ENCODE measurements at places on chromosomes 16 and 17.

DNA sequence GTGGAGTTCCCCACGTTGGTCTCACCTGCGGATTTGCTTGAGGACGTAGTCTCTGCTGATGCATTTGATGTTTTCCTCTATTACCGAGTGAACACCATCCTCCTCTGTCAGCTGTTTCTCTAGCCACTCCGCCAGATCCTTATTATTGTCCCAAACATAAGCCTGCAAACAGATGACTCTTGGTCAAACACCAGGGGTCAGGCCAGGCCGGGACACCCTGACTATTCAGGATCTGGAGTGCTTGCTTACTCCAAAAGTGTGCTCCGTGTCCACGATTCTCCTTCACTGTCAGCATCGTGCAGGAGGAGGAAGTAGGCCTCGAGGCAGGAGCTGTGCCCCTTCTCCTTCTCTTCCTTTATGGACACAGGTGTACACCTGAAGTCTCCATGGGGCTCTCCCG, 140.2 kb downstream of the AATF start:
- no peak for DNase-seq

DNA sequence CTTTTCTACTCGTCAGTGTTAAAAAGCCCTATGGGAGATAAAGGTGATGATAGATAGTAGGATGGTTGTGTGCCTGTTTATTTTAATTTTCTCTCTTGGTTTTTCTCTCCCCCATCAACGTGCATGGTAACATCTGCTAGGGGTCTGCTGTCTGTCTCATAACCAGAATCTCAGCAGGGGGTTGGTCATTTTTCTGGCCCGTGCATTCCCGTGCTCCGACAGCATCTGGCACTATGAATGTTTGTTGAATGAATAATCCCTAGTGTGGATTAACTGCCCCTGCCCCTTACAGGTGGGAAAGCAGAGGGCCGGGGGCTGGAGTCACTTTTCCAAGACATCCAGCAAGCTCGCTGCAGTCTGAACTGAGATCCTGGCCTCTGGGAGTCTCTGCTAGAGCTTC, 6.3 kb downstream of the CA5A start:
- DNase-seq, result no peak

DNA sequence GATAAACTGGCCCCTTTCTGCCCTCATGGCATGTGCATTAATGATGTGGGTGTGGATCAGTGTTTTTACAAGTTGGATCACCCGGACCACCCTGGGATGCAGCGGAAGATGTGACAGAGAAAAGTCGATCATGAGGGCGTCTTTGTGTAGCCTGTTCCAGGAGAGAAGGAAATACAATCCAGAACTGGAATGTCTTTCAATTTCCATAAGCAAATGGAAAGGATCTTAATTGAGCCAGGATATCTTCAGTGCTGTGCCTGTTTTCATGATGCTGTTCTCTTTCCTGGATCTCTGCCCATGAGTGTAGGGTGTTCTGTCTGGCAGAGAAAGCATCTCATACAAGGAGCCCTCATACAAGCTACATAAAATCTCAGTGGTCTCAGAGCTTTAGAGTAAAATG, 481.4 kb downstream of the XYLT1 start:
- DNase-seq, result no peak

- DNase-seq, result no peak
Measured at GRCh38 chr17:2412561-2413021, 11.7 kb upstream of the MNT start.

- DNase-seq, result no peak
Measured at GRCh38 chr16:52805559-52806168, 247.0 kb downstream of the CHD9NB start.

DNA sequence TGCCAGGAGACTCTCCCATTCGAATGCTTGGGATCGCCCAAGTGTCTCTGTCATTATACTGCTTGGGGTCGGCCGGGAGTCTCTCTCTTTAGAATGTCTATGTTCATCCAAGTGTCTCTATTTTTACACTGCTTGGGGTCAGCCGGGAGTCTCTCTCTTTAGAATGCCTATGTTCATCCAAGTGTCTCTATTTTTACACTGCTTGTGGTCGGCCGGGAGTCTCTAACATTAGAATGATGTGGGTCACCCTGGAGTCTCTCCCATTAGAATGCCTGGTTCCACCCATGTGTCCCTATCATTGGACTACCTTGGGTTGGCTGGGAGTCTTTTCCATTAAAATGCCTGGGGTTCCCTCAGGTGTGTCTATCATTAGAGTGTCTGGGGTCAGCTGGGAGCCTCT, 2230.4 kb downstream of the TP53TG3F start:
- no peak for DNase-seq

GRCh38 chr16:59148056-59148768, 414.1 kb upstream of the GOT2 start:
- DNase-seq, result no peak

- peak; percentile 54 for DNase-seq
Measured at GRCh38 chr16:67447508-67448076, 16.7 kb downstream of the HSD11B2 start.

DNA sequence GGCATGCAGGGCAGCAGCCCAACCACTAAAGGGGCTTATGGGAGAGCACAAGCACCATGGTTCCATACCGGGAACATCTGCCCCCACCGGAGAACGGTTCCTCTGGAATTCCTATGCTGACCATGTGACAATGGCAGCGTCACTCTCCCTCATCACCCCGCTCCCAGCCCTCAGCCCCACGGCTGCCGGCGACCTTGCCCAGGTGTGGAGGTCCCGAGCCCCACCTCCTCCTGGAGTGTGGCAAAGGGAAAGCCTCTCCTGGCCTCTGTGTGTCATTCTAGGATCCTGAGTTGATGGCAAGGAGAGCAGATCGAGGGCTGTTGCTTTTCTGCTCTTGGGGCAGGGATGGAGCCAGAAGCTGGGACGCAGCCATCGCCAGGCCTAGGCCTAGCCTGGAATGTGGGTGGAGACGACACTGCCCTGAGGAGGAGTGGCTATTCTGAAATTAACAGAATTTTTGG, 17.8 kb upstream of the RNPS1 start:
- DNase-seq, result no peak

DNA sequence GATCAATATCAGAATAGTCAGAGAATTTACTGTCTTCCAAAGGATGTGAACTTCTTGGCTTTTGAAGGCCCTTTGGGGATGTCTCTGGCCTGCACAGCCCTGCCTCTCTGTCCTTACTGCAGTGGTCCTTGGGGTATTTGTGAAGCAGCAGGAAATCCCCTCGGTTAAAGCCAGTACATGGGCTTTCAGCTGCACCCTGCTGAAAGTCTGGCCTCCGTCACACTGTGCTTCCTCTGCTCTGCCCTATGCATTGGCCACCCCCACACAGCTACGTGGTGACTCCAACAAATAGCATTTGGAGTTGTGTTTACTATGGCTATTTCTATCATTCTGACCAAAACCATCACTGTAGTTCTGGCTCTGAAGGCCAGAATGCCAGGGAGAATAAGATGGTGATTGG, 21.2 kb downstream of the SYCE1L start:
- no peak for DNase-seq

GRCh38 chr16:28875134-28876018, 2.9 kb upstream of the ATP2A1 start:
- DNase-seq, result no peak

DNA sequence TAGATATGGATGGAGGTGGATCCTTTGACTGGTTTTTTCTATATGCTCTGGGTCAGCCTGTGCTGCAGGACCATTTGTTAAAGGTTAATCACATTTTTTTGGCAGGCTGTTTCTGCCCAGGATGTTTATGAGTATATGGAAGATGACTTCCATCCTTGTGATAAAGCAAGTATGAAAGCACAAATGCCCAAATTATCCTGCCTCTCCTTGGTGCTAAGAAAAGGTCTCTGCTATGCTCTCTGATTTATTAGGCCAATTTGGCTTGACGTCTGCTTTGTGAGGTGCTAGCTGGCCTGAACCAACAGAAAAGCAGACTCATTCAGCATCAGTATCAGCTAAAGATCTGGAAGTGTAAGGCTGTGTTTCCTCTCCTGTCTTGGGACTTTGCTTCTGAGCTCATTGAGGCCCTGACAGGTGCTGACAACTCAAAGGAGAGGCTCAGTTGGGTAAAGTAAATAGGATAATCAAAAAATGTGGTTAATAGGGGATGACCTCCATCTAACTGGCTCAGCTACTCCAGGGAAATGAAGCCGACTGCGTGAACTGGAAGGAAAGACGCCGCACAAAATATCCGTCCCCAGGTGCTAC, 15.2 kb downstream of the ANKRD40 start:
- DNase-seq, result no peak

DNA sequence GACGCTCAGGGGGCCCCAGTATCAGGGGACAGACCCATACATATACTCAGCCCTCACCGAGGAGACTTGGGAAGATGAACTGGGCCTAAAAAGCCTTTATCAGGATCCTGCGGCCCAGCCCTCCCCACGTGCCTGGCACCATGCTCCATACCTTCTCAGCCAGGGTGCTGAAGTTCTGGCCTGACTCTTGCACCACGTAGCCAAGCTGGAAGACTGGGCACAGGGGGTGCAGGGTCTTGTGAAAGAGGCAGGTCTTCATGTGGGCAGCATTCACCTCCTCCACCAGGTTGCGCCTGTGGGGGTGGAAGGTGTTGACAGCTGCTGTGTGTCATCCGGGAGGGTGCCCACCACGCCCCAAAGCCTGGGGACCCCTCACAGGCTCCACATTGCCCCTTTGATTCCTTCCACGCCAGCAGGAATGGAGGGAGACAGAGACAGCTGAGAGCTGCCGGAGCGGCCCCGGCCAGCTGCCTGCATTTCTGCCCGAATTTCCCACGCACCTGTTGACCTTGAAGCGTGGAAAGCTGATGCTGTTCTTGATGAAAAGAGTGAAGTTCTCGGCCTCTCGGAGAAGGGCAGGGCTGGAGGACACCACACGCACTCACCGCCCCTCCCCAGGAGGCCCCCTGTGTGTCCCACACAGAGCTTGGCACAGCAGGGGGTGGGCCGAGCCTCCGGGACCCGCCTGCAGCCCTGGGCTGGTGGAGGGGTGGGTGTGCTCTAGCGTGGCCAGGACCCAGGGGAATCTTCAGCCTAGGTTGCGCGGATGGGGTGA, 10.4 kb upstream of the CAMKK1 start:
- no peak for DNase-seq

GRCh38 chr16:68364561-68364998, 53.8 kb downstream of the PRMT7 start:
- no peak for DNase-seq

DNA sequence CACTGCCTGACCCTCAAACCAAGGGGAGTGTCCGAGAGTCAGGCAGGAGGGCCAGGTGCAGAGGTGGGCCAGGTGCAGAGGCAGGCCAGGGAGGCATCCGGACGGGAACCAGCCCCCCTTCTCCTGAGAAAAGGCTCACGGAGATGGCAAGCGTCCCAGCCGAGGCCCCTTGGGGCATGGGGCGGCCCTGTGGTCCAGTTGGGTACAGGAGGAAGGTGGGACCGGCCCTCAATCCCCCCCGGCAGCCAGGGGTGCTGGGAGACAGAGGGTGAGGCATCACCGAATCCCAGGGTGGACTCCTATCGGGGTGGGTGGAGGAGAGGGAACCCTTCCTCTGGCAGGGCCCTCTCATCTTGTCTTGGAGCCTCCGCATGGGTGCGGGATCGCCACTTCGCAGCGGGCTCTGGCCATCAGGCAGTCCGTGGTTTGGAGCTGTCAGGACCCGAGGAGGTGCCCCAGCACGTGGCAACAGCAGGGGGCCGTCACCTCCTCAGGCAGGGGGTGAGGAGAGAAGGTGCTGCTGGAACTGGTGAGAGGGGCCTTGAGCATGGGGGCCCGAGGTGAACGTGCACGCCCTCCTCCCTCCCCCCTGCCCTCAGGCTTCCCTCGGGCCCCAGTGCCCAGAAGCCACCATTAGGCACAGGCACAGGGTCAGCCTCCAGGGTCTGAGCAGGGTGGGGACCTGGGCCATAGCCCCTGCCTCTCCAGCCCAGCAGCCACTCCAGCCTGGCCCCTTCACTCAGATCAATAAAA, 38.7 kb upstream of the SLC38A10 start:
- DNase-seq, result no peak

DNA sequence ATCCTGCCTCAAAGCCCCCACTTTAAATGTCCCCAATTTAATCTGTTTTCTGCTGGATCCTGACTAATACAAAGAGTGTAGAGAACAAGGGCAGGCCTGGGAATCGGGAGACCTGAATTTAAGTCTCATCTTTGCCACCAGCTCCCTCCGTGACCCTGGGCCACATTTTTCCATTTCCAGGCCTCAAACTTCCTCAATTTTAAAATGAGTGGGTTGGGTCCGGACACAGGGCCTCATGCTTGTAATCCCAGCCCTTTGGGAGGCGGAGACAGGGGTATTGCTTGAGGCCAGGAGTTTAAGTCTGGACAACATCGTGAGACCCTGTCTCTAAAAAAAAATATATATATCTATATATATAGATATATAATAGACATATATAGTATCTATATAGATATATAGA, 61.4 kb downstream of the SRL start:
- no peak for DNase-seq

GRCh38 chr16:4954714-4955113, 3.4 kb upstream of the SEC14L5 start:
- no peak for DNase-seq

DNA sequence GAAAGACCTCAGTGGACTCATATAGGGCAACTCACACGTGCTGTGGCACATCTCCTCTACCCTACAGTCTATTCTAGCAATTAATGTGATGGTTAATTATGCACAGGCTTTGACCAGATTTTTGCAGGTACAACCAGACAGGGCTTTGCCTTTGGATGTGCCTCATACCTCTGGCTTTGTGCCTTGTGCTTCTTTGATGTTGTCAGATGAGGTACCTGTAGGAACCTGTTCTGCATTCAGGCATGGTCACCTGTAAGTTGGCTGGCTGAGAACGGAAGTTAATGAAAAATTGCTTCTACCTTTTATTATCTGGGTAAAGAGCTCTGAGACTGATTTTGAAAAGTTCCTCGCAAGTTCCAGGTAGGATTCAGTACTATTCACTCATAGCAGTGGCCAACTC, 462.9 kb upstream of the ZFHX3 start:
- DNase-seq, result no peak

- no peak for DNase-seq
Measured at GRCh38 chr17:77208217-77208808, 67.5 kb downstream of the SEC14L1 start.

DNA sequence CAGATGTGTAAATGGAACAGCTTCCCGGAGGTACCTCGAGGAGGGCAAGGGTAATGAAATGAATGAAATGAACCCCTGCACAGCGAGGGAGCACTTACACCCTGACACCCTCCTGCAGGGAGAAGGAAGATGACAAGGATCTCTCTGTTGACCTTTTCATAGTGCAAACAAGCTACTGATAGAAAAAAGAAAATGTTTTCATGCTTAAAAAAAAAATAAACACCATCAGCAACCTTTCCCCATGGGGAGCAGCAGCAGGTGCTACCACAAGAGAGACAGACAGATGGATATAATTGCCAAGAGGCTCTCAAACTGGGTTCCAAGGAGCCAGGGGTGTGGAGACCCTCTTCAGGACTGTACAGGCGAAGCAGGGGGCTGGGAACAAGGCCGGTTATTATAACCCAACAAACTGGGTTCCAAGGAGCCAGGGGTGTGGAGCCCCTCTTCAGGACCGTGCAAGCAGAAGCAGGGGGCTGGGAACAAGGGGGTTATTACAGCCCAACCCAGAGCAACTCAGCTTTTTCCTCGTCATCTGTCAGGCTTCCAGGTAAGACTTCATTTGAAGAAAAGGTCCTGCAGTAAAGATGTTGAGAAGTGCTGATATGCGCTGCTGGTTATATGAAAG, 718 bp upstream of the RPH3AL start:
- DNase-seq, result no peak

All from HCT116 (cell line).